WERI-Rb-1 (cell line): ENCODE measurements at places on chromosomes 2 and 18.
A peak's percentile ranks its signal among the peaks of the same experiment; 100 is the strongest.

GRCh38 chr2:48715042-48715899, 40.3 kb downstream of the LHCGR start:
- DNase-seq = no peak

- no peak for DNase-seq
Measured at GRCh38 chr2:28300485-28301341, 91.9 kb upstream of the FOSL2 start.

GRCh38 chr18:73752965-73753364, 394.7 kb downstream of the FBXO15 start:
- DNase-seq = no peak

DNA sequence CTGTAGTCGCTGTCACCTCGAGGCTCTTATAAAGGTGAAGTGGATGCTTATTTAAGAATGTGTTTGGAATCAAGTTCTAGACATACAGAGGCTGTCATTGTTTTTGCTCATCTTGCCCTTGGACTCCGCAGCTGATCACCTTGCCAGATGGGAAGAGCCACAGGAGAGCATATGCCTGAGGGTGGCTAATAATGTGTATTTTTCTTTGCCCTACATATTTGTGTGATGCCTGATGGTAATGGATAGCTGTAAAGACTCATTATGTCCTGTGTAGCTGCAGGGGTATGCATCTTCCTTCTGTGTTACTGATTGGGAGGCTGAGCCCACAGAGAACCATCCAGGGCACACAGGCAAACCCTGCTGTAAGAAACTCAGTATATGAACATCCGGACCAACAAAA, 61.7 kb downstream of the PRKCE start:
- DNase-seq = no peak

DNA sequence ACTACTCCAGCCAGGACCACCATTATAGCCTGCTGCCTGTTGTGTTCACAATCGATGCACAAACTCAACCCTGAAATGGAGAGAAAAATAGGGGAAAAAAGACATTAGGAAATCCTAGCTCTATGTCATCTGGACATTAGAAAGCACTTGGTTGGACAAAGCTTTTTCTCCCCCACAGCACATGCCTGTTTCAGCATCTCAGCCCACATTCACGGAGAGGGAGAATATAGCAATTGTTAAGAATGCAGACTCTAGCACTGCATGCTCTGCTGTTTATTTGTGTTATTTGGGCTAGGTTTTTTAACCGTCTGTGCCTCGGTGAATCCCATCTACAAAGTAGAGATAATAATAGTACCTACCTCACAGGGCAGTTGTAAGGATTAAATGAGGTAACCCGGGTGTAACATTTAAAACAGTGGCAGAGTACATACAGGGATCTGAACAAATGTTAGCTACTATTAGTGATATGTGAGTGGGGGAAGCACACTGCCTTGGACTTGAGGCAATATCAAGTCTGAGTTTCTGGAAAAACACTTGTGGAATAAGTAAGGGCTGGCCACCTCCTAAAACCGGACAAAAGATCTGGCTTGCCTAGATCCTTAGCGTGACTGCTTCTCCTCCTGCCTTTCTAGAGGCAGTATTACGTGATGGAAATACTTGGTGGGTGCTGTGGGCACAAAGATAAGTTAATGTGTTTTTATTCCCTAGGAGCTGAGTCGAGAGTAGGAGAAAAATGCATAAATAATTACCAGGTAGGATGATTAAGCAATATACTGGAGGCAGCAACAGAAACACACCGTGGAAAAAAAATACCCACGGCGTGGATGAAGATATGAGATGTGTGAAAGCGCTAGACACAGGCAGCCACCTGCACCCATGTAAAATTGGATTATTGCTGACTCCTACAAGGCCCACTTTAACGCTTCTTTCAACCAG, 1.0 kb upstream of the PPP1CB start:
- DNase-seq = peak; percentile 30

- DNase-seq = no peak
Measured at GRCh38 chr2:6838673-6839319, 26.9 kb downstream of the CMPK2 start.

GRCh38 chr2:174673876-174674275, 76.3 kb upstream of the WIPF1 start:
- no peak for DNase-seq

DNA sequence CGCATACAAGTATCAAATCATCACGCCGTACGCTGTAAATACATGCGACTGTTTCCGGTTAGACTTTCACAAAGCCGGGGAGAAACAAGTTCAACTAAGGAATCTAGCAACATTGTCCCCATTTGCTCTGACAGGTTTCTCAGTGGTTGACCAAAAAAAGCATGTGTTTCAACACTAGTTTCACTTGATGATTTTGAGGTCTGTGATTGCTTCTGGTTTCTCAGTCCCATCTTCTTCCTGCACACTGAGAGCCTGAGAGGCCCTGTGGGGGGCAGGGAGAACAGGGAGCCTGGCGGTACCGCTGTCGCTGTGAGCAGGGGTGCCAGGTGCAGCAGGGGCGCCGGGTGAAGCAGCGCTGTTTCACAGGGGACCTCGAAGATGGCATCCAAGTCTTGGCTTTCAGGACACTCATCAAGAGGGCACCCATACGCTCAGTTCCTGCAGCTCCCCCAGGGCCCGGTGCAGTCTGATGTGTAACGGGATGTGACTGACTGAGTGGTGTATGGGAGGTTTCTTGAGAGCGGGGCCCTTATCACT, 270.9 kb downstream of the TWIST2 start:
- no peak for DNase-seq

- DNase-seq = peak; percentile 5
Measured at GRCh38 chr2:20597860-20598183, 53.1 kb downstream of the HS1BP3 start.

- peak; percentile 86 for DNase-seq
Measured at GRCh38 chr2:68362069-68362468, 3.0 kb upstream of the PLEK start.

DNA sequence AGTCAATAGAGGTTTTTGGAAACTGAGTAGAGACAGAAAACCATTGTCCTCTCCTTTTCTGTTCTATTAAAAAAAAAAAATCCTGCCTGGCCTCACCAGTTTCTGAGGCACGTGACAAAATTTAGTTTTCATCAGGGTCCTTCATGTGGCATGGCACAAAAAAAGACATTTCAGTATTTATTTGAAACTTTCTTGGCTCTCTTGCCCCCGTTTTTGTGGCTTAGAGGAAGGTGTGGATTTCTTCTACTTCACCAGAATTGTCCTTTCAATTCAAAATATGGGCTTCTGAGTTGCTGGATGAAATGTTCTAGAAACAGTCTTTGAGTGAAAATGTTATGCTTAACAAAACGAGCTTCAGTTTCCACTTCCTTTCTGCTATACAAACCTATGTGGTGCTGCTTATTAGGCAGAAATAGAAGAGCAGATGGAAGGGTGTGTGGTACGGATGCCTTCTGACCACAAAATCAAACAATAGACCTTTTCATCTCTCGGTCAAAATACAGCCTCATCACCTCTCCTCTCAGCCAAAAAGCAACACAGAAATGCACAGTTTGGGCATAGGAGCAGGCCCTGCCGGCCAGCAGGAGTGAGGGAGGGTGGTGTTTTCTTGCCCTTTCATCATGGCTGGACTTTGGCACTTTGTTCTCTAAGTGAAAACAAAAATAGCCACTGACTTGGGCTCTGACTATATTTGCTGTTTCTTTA, 89.2 kb downstream of the SH3RF3 start:
- DNase-seq = no peak

- DNase-seq = no peak
Measured at GRCh38 chr2:43399515-43400264, 173.3 kb upstream of the ZFP36L2 start.

- no peak for DNase-seq
Measured at GRCh38 chr2:12506846-12507245, 209.9 kb upstream of the TRIB2 start.

- DNase-seq = no peak
Measured at GRCh38 chr2:12044857-12045256, 298.4 kb downstream of the LPIN1 start.

DNA sequence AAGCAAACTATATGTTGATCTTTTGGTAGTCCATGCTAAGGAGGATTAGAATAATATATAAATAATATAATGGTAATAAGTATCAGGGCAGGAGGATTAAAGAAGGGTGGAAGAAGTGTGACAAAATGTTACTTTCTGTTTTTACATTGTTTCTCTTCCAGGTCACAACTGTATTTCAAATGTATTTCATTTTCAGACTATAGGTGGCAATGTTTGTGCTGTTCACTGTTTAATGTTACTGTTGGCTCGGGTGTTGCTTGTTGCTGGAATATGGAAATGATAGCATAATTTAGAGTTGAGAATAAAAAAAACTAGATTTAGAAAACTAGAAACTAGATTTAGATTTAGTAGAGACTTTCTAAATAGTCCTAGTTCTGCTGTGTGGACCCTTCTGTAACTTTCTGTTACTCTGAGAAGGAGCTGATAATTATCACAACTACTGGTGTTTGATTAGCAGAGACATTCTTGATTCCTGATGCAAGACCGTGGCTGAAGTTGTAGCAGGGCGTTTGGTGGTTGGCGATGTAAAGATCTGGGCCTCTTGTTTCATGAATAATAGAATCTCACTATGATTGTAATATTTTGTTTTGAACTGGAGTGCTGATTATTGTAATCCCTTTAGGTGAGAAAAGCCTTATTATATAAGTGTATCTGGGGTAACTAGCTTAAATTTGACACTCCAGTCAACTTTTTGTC, 7.9 kb downstream of the NEDD4L start:
- no peak for DNase-seq

DNA sequence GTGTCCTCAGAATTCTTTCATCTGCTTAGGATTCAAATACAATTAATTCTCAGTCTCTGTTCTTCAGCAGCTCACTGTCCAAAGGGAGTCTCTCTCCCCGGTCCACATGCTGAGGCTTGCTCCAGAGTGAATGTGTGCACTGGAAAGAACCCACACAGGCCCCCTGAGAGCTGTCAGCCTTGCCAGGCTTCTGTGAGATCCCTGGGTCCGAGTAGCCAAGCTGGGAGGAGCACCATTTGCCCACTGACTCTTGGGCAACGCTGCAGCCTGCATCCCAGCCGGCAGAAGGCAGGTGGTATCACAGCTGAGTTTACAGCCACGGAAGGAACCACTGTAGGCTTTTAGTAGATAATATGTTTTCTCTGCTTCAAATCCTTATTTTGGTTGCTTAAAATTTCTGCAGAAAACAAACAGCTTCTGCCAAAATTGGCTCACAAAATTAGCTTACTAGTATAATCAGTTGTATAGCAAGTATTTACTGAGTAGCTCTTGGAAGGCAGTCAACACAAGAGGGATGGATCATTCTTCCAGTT, 21.4 kb upstream of the LTBP1 start:
- DNase-seq = no peak

DNA sequence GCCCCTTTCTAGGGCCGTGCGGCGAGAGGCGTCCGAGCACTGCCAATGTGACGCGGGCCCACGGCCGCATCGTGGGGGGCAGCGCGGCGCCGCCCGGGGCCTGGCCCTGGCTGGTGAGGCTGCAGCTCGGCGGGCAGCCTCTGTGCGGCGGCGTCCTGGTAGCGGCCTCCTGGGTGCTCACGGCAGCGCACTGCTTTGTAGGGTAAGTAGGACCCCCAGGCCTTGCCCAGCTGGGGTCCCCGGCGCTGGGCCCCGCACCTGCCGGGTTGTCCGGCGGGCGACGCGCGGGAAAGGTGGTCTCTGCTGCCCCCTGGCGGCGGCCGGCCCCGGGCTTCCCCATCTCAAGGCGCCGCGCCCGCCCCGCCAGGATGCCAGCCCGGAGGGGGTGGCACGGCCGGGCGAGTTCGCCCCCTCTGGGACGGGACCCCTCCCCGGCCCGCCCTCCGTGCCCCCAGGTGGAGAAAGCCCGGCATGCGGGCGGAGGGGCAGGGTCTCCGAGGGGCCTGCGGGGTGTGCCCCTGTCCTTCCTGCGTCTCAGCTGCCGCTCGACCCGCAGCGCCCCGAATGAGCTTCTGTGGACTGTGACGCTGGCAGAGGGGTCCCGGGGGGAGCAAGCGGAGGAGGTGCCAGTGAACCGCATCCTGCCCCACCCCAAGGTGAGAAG, 1.9 kb downstream of the PRSS56 start:
- peak; percentile 50 for DNase-seq

DNA sequence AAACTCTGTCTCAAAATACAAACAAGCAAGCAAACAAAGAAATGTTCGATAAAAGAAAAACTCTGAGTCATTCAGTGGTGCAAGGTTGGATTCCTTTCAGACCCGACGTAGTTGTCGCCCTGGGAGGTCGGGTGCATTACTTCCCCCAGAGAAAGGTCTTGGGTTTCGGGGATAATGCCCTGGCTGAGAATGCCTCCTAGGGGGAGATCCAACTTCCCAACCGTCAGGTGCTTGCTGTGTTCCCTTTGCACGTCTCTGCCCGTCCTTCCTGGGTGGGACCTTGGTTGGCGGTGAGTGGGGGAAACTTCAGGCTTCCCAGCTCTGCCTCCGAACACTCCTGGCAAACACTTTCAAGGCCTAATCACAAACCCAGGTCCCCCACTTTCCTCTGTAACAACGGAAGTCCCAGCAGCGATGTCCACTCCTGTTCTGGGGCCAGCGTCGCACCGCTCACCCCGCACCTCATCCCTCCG, 609 bp downstream of the TPGS2 start:
- DNase-seq = no peak

DNA sequence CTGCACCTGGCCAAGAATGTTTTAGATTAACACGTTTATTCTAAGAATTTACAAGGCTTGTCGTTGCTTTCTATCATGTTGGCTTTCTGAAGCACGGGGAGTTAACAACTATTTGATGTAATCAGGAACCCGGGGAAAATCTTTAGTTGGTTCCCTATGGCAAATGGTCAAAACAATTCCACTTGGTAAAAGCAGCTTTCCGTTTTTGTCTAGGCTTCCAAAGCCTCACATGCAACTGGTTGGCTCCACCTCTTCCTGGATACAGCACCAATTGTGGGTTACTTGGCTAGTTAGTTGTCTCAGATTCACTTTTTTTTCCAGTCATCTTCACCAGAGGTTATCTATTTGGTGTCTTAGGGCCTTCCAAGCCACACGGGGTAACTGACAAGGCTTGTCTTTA, 2.8 kb downstream of the COLEC12 start:
- no peak for DNase-seq

GRCh38 chr2:15964936-15965563, 24.7 kb downstream of the MYCN start:
- DNase-seq = peak; percentile 62

DNA sequence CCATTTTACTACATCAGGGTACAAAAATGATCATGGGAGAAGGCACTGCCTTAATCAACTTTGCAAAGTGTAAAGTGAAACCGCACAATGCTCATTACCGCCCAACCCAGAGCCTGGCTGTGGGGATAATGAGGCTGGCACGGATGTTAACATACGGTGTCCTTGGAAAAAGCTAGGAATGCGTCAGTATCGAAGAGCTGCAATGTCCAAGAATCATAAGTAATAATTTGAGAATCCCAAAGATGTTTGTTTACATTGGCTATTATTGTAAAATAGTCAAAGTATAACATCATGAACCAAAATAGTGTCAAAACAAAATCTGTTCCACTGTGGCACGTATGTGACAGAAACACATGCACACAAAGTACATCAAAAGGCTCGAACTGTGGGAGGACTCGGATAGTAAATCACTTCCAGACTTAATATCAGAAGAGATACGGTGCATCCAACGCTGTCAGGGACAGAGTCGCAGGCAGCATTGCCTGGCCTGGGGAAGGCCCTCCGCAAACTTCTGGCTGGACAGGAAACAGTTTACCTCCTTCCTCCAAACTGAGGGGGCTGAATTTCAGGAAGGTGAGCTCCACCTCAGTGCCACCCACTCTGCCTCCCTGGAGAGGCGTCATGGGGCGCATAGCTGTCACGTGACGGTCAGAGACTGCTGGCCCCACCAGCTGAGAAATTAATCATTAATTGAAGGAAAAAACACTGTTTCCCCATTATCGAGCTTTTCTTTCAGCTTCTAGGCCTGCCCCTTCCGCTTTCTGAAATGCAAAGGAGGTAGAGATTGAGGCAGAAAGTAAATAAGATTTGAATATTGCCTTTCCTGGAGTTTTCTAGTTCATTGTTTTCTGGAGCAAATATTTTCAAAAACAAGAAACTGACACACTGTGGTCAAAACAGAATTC, 1.8 kb upstream of the ID2 start:
- DNase-seq = peak; percentile 67
